ENCODE measurements at places on chromosomes 11 and 22.

DNA sequence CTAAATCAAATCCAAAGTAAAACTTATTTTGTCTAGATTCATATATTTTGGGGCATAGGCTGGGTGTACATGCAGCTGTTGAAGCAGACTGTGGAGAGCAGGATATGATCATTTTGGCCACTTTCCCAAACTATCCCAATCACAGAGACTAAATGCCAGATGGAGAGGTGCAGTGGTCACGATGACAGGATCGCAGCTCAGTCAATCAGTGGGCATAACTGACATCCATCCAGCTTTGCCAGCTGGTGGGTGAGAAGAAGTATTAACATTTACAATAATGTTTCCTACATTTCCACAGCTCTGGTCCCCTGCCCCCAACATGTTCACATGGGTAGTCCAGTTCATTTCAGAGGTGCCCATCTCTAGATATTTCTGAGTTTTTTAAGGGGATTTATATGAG lies 255.5 kb upstream of the SESN3 start:
- no peak for DNase-seq

DNA sequence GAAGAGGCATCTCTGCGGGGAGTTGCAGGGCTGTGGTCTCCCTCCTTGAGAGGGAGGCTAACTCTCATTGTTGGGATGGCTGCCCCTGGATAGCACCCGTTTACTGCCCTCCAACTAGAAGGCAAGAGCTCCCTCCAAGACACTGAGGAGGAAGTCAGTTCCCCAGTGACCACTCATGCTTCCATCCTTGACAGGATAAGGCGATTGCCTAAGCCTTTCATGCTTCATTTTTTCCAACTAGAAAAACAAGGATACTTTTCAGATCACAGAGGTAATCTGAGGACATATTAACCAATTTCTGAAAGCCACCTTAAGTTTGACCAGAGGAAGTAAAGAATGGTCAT lies 186.6 kb downstream of the MAML2 start:
- DNase-seq, result no peak

GRCh38 chr11:25483915-25484635 lies 847.9 kb upstream of the ANO3 start:
- DNase-seq, result no peak

DNA sequence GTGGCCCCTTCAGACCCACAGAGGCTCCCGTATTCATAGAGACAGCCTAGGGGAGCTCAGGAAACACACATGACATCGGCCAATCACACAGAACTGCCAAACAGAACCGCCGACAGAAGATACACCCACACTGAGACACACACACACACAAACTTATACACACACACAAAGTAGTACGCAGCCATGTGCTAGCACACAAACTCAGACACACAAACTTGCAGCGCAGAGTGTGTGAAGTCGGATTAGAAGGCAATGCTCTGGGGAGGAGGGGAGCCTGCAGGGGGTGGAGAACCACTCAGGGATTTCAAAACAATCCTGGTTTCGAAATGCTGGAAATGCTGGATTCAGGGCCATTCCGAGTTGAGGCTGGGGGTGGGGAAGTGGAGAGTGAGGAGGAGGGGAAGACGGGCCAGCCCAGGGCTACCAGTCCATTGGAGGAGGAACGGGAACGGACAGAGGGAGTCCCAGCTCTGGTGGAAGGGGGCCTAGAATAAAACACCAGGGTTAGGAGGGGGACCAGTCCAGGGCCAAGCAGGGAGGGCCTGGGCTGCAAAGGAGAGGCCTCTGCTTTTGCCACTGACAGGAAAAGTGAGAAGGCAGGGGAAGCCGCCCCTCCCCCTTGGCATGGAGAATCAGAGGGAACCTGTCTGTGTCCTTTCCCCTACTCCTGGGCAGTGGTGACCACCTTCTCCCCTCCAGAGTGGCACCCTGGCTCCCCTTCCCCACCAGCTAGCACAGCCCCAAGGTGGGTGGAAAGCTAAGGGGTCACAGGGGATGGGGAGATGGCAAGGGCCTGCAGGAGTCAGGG lies 4.4 kb downstream of the BCL9L start:
- peak; percentile 63 for DNase-seq

- peak; percentile 77 for DNase-seq
Observed at GRCh38 chr11:10076458-10077141, 217.4 kb downstream of the SBF2 start.

- DNase-seq, result no peak
Observed at GRCh38 chr11:11426226-11426952, 73.3 kb upstream of the CSNK2A3 start.

DNA sequence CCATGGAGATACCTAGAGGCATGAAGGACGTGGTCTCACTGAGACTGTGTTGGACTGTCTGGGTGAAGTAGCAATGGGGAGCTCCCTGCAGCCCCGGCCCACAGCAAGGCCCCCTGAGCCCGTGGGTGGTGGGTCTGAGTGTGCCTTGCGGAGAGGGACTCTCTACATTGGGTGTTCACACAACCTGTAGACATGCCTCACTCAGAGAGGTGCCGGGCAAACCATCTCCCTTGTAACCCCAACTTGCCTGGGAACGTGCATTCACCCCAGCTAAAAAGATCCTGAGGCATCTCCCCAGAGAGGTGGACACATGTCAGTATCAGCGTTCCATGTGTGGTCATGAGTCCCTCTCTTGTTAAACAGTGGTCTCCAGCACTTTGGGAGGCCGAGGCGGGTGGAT lies 2.1 kb downstream of the VPREB1 start:
- DNase-seq, result no peak

GRCh38 chr11:68524213-68524612 lies 63.7 kb downstream of the PPP6R3 start:
- DNase-seq, result no peak

GRCh38 chr22:45579806-45580725 lies 77.4 kb downstream of the FBLN1 start:
- DNase-seq, result no peak

DNA sequence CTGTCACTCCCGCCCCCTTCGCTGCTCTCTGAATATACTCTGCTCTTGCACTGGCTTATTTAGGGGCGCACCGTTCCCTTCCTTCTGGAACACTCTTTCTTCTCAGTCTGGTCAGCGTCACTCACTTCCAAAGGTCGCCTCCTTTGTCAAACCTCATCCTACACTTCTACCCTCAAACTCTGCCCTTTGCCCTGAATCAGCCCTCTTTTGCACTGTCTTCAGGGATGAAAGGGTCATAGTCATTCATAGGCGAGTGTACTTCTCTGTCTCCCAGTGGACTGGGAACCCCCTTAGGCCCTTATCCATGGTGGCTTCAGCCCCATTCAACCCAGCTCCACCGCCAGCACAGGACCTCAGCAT lies 15.4 kb downstream of the MOGAT2 start:
- DNase-seq, result no peak

DNA sequence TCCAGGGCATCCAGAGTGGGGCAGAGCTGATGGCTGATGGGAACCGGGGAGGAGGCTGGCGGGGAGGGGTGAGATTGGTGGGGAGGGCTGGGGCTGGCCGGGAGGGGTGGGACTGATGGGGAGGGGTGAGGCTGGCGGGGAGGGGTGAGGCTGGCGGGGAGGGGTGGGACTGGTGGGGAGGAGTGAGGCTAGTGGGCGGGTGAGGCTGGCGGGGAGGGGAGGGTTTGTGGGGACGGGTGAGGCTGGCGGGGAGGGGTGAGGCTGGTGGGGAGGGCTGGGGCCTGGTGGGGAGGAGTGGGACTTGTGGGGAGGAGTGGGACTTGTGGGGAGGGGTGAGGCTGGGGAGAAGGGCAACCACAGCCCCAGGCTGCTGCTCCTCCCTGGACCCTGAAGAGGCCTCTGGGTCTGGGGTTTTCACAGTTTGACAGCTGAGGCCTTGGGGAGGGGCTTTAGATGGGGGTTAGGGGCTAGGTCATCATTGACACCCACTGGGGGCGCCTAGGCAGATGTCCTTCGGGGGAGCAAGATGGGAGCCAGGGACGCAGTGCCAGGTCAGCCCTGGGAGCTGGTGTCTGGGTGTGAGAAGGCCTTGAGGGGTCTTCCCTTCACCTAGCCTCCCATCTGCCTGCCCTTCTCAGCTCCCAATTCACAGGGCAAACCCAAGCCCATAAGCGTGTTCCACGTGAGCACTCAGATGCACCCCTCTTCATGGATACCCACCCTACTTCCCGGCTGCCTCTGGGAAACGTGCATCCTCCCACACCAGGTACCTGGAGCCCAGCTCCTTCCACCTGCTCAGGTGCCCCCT lies 26.7 kb downstream of the PARVG start:
- DNase-seq, result no peak

DNA sequence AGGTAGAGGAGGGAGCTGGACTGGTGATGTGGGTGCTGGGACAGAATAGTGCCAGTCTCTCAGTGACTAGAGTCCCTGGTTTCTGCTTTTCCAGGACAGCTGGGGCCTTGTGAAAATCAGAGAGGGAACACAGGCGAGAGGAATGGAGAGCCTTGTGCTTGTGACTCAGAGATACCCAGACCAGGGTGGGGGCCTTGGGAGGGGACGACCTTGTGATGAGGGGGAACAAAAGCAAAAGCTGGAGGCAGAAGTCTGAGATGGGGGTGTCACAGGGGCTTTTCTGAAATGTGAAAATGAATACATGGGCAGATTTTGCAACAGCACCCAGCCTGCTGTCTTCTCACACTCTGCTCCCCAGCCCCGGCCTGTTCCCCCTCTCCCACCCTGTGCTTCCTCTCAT lies 3.4 kb upstream of the NR1H3 start:
- DNase-seq, result no peak

DNA sequence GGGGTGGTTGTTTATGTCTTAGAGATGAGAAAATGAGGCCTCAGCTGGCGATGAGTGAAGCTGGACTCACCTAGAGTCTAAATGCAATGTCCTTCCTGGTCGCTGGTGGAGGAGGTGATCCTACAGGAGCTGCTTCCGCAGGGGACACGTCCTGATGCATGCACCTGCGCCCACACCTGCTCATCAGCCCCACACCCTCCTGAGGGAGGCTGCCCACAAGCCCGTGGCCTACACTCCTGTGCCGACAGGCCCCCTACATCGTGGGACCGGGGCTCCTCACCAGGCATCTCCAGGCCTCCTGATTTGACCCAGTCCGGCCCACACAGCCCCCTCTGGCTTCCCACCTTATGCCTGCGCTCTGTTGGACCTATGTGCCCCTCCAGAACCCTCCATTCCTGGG lies 857.2 kb downstream of the TBC1D22A start:
- DNase-seq, result no peak

DNA sequence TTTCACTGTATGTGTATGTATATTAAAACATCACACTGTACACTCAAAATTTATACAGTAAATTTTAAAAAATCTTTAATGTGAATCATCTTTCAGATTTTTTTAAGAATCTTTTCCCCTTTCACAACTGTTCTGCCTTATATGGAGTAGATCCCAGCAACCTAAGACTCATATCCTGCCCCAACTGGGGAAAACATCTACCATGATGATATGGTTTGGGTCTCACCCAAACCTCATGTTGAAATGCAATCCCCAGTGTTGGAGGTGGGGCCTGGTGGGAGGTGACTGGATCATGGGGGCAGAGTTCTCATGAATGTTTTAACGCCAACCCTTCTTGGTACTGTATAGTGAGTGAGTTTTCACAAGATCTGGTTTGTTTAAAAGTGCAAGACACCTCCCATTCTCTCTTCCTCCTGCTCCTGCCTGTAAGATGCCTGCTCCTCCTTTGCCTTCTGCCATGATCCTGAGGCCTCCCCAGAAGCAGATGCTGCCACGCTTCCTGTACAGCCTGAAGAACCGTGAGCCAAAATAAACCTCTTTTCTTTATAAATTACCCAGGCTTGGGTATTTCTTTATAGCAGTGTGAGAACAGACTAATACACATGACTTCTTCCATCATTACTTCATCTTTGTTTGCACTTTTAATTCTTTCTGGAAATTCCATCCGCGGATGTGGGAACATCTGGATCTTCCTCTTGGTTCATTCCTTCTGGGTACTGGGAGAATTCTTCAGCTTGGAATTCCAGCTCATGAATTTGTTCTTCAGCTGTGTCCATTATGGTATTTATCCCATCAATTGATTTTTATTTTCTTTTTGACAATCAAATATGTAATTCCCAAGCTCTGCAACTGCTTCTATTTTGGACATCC lies 36.9 kb downstream of the LINC01488 start:
- DNase-seq, result no peak

DNA sequence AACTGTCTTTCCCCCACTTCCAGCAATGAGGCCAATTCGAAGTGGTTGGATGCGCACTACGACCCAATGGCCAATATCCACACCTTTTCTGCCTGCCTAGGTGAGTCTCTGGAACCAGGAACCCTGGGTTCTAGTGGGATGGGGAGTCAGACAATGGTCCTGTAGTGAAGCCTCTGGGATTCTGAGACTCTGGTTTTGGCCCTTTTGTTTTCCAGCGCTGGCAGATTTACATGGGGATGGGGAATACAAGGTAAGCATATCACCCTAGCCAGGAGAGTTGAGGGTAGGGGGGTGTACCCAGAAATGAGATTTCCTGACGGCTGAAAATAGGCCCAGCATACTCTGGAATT lies 530 bp downstream of the BBS1 start:
- DNase-seq, result no peak

GRCh38 chr11:130162733-130163132 lies 3.2 kb downstream of the ST14 start:
- DNase-seq, result no peak

DNA sequence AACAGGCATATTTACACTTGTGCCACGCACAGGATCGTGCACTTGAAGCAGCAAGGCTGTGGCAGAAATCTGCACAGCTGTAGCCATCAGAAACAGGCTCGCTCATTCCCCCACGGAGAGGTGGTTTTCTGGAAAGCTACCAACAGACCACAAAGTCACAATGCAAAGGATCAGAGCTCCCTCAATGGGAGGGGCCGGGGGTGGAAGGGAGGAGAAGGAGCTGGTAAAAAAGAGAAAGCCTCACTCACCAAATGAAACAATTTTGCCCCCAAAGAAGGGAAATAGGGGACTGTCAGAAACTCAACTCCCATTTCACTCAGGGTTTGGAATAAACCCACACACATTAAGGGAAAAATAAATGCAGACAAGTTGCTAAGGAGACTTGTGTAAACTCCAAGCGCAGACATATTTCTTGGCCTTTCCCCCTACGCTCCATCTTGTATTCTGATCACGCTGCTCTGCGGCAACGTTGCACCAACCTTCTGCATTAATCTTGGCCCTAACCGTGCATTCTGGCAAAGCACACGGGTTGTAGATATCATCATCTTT lies 43.2 kb upstream of the BLID start:
- no peak for DNase-seq

DNA sequence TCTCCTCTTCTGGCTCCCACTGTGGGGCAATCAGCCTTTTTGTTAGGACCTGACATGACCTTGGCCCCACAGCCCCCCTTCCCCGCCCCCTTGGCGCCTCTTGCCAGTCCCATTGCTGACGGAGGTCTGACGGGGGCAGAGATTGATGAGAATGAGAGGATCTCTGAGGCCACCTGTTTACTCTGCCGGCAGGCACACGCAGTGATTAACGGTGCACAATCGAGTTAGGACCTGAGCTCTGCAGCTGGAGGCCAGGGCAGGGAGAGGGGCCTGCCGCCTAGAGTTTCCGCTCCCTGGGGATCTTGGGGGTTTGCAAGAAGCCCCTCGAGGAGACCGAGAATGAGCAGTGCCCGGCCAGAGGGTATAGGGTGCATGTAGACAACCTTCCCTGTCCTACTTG lies 6.8 kb upstream of the CHRM1 start:
- DNase-seq, result peak; percentile 33

GRCh38 chr11:17845431-17845881 lies 110.9 kb downstream of the KCNC1 start:
- DNase-seq, result no peak
